ENCODE measurements at places on chromosomes 6 and 20.

DNA sequence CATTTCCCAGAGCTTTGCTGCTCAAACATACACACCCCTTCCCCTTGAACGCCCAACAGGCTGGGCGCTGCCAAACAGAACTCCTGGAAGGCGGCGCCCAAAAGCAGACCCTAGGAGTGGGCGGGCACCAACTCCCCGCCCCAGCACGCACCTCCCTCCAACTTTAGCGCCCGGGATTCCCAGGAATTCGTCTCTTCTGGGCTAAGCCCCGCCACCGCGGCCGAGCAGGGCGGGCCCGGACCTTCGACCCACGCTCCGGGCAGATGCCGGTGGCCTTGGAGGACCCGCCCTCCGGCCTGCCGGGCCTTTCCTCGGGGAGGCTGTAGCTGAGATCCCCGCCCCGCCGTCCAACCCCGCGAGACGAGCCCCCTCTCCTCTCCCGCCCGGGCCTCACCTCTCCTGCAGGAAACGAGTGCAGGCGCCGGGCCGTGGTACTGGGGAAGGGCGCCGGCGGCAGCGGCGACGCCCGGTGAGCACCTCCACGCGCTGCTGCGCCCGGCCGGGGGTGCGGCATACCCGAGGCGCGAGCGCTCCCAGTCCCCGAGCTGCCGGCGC lies 659 bp downstream of the MCUR1 start:
- DNase-seq: peak; percentile 71

DNA sequence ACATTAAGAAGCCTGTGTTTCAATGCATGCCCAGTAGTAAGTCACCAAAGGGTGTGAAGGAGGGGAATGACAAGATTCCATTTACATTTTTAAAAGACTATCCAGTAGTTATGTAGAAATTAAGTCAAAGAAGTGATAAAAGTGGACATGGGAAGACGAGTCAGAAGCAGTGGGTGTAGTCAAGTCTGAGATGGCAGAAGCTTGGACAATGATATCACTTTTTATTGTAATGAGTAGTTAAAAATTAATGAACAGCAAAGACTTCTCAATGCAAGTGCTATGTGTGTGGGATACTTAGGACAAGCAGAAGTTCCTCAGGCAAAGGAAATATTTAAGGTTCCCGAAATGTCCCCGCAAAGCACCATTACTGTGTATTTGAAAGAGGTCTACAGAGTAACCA lies 156.0 kb downstream of the DST start:
- DNase-seq: no peak

DNA sequence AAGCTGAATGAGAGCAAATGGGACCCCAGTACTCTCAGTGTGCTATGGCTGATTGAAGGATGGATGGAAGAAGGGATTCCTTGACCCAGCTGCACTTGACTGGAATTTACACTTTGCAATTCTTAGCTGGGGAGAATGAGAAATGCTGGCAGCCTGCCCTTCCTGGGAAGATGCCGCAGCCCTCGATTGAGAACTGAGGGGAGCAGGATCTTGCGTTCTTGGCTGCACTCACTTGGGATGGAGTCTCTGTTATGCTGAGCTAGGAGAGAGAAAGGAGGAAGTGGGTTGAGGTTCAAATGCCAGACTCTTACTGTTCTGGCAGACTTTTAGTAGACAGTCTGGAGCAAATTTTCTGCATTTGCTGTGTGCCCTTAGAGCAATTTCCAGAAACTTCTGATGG lies 221.2 kb downstream of the FNDC1 start:
- DNase-seq: peak; percentile 16

- no peak for DNase-seq
Measured at GRCh38 chr6:19158586-19158985, 678.6 kb upstream of the ID4 start.

GRCh38 chr6:140463312-140463710 lies 1088.9 kb upstream of the CITED2 start:
- no peak for DNase-seq

DNA sequence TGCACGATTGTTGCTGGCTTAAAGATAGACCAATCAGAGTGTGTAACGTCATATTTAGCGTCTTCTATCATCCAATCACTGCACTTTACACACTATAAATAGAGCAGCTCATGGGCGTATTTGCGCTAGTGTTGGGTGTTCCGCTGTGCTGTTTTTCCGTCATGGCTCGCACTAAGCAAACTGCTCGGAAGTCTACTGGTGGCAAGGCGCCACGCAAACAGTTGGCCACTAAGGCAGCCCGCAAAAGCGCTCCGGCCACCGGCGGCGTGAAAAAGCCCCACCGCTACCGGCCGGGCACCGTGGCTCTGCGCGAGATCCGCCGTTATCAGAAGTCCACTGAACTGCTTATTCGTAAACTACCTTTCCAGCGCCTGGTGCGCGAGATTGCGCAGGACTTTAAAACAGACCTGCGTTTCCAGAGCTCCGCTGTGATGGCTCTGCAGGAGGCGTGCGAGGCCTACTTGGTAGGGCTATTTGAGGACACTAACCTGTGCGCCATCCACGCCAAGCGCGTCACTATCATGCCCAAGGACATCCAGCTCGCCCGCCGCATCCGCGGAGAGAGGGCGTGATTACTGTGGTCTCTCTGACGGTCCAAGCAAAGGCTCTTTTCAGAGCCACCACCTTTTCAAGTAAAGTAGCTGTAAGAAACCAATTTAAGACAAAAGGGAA lies 57.9 kb downstream of the TRIM38 start:
- DNase-seq: peak; percentile 94

GRCh38 chr6:63458480-63459115 lies 113.7 kb upstream of the LOC128125822 start:
- DNase-seq: no peak

GRCh38 chr6:51526049-51526448 lies 561.4 kb downstream of the PKHD1 start:
- no peak for DNase-seq

DNA sequence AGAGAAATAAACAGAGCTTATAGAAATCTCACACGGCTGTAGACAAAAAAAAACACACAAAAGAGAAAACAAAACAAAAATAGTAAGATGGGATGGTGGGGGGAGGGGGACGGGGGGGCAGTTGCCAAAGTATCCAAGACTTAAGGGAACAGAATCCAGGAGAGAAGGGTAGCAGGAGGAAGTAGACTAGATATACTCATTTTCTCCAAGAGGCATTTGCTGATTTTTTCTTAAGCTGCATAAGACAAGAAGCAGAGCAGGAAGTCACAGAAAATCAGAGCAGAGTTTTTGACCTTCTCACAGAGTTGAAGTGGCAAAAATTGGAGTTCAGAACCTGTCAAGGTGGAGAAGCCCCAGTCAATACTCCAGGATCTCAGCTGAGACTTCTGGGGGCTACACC lies 237.7 kb downstream of the HIVEP2 start:
- no peak for DNase-seq

- DNase-seq: no peak
Measured at GRCh38 chr6:91304521-91304920, 717.6 kb upstream of the MAP3K7 start.

GRCh38 chr6:47464052-47464451 lies 13.5 kb upstream of the CD2AP start:
- DNase-seq: no peak

DNA sequence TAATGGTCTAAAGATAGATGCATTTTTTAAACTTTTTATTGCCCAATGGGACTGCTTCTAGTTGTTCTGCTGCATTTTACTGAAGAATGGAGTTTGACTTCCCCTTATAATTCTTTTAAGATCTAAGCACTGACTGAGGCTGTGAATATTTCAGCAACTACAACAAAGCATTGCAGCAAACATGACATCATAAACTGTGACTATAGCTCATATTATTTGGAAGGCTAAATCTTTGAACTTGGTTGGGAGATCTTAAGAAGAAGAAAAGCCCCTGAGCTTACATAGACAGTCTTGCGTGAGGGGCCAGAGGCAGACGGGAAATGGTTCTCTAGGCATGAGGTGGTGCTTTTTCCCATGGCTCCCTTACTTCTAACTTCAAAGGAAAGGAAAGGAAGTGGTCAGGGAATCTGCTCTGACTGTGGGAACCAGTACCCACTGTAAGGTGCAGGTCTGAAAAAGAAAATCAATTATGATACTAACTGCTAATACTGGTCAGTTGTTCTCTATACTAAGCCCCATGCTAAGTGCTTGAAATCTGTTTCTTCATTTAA lies 14.8 kb downstream of the HEY2 start:
- no peak for DNase-seq

GRCh38 chr6:141492521-141493284 lies 640.0 kb upstream of the GJE1 start:
- no peak for DNase-seq

GRCh38 chr6:170098428-170099170 lies 192.3 kb downstream of the DLL1 start:
- no peak for DNase-seq

DNA sequence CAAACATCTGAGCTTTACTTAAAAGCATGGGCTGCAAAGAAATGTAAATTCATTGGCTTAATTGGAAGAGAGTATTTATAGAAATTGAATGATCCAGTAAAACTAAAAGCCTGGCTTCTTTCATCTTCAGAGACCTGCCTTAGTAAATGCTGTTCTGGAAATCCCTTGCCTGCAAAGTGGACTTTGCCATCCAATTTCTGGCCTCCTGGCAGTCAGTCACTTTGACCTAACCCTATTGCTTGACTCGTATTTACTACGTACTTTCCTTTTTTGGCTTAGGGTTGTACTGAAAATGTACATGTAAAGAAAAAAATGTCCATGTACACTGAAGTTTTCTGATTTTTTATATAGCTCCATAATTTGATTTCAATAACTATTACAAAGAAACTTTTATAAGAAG lies 47.1 kb downstream of the E2F3 start:
- DNase-seq: no peak

- DNase-seq: no peak
Measured at GRCh38 chr6:116497113-116497676, 14.2 kb upstream of the CALHM5 start.

GRCh38 chr20:10522328-10522727 lies 87.2 kb downstream of the SLX4IP start:
- DNase-seq: no peak

DNA sequence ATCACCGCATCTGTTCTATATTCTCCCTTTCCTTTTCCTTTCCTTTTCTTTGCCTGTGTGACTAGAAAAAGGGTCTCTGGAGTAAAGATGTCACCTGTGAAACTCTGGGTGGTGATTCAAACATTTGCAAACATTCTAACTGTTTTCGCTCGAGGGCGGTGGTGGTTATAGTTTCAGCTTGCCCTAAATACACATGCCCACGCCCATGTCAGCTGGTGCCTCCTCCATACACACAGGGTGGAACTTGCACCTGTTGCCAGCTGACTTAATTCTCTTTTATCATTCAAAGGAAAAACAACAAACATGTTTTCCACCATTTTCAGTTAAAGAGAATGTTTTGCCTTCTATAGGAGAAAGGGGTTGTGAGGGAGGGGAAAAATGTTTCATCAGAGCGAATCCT lies 381.9 kb upstream of the ARID1B start:
- DNase-seq: no peak

GRCh38 chr20:25571240-25571639 lies 14.1 kb downstream of the NINL start:
- DNase-seq: no peak

- no peak for DNase-seq
Measured at GRCh38 chr6:21214738-21215448, 378.7 kb upstream of the SOX4 start.

DNA sequence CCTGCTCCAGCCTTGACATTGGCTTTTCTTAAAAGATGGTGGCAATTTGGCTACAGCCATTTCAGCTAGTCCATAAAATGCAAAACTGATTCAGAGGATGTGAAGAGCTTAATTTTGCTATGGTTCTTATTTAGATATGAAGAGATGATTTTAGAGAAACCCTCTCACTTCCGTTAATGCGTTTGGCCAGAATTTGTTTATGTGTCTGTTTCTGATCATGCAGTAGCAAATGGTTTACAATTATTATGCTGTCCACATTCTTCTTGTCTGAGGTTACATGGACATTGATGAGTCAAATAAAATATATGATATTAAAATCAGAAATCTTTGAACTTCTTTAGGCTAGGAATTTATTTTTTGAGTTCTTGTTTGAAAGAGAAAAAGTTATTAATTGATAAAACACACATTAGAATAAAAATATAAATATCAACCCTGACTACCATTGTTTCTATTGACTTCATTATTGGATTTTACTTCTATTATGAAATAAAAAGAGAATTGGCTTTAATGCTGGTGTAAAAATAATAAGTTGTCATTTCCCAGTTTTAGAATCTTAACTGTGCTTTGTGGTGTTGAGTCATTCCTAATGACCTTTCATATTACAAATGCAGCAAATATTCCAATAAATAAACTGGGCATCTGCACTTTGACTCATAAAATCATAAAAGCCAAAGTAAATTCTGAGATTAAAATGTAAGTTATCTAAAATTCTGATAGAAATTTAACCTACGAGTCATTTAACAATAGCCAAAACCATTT lies 1286.0 kb upstream of the GJE1 start:
- peak; percentile 35 for DNase-seq

DNA sequence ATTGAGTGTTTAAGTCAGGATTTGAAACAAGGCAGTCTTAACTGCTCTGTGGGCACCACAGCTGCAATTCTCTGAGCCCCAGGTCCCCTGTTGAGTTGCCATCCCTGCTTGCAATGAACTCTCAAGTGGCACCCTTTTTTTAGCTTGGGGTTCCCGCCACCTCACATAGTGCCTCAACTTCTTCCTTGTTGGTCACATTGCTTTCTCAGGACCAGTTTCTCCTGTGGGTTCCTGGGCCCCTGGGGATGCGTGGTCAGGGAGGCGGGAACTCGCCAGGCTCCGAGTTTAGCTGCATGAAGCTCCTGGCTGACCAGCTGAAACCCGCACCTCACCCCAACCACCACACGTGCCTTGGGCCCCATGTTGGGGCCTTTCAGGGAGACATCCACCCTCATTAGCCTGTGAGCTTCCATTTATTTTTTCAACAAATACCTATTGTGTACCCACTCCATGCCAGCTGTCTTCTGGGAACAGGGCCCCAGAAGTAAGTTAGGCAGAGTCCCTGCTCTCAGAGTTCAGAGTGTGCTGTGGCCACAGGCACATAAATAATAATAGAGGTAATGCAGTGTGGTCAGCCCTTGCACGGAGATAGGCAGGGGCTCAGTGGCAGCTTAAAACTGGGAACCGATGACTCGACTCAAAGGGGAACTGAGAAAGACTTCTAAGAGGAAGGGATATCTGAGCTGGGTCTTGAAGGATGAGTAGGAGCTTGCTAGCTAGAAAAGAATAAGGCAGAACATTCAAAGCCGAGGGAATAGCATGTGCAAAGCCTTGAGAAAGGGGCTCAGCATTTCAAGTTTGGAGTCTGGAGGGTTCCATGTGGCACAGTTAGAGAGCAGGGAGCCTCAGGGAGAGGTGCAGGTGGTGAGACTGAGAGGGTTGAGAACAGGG lies 33.9 kb upstream of the FAM83D start:
- no peak for DNase-seq

Data from AG08395 (cell line).